Thyroid gland (tissue), 4 donors: ENCODE measurements at places on chromosomes 16 and 17. TPM values are rescaled to one million over a fixed set of nuclear protein-coding genes. Genes with fewer than 3 reads are reported as not detected.

The WDR90 gene
- total RNA-seq: 23.6 TPM

The EVI2A gene
- 16.1 TPM for total RNA-seq

The PLCG2 gene
- 12.1 TPM for total RNA-seq

The ARL6IP1 gene
- total RNA-seq: 185 TPM

- no peak overlapping the region for H3K4me3 ChIP-seq
- peaks cover 8% of the 10 kb centered on the region for H3K36me3 ChIP-seq
- no peak overlapping the region for H3K27ac ChIP-seq
- H3K4me1 ChIP-seq: no peaks in the 10 kb centered on the region
- no peaks in the 10 kb centered on the region for H3K27me3 ChIP-seq
- no peak for DNase-seq
Measured at GRCh38 chr17:8520981-8521380, 85.3 kb downstream of the NDEL1 start.

- H3K4me1 ChIP-seq: peaks cover 18% of the 10 kb centered on the region
- H3K27ac ChIP-seq: peak overlapping the region; percentile 88
- peaks cover 2% of the 10 kb centered on the region for H3K36me3 ChIP-seq
- peak; percentile 90 for DNase-seq
- no peak overlapping the region for H3K4me3 ChIP-seq
- no peaks in the 10 kb centered on the region for H3K27me3 ChIP-seq
Measured at GRCh38 chr16:72894293-72895151, 153.4 kb downstream of the ZFHX3 start.

DNA sequence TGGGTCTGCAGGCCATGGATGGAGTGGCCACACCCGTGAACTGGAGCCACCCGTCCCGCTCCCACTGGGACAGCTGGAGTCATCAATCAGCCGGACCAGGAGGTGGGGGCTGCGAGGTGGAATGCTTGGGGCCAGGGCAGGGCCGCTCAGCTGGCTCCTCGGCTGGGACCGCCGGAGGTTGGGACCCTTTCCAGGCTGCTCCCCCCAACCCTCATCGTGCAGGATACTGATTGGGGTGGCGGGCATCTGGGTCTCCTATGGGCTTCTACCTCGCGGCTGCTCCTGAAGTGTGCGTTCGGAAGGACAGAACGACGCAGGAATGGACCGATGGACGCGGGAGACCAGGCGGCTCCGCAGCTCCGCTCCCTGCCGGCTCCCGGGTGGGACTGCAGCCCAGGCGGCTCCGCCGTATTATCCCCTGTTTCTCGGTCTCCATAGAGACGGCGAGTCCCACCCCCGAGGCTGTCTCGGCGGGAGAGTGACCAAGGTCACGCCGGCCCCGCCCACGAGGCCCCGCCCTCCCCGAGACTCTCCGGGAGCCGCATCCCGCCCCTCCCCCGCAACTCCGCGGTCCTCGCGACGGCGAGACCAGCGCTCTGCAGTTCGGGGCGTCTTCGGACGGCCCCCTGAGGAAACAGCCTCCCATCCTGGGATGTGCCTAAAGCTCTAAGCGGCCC, at the start of gene TPPP3:
Gene TPPP3 (minus strand): TSS at position 388 of the 677 bp plus-strand sequence. CDS start 2,387 bp downstream, outside the sequence.
- no peaks in the 10 kb centered on the region for H3K36me3 ChIP-seq
- no peak within 1 kb of the TSS for H3K27ac ChIP-seq
- peak within 1 kb of the TSS; percentile 20 for H3K4me3 ChIP-seq
- DNase-seq: peak; percentile 72
- no peaks in the 10 kb centered on the region for H3K27me3 ChIP-seq
- H3K4me1 ChIP-seq: peaks cover 23% of the 10 kb centered on the region

DNA sequence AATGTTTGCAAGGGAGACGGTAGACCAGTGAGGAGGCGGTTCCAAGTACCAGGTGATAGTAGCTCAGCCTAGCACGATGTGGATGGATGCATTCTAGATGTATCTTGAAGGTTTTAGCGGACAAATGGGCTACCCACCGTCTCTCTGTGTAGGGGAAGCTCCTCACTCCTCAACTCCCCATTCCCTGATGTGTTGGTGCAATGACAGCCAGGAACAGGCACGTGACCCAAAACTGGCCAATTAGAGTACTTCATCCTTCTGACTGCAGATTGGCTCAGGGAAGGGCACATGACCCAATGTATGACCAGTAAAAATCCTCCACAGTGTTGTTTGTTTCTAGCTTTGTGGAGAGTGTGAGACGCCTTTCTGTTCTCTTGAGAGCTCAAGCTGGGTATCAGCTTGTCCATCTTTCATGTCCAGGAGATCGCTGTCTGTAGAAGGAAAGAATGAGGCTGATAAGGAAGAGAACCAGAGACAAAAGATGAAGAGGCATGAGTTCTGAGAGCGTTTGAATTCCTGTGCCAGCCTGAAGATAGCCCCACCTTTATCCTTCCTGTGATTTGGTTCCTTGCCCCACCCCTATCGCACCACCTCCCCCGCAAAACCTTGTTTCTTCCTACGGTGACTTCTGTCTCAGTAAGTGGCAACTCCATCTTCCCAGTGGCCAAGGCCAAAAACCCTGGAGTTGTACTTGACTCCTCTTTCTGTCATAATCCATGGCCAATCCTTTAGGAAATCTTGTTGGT, 2.3 kb upstream of the BORCS6 start:
- no peaks in the 10 kb centered on the region for H3K36me3 ChIP-seq
- no peak overlapping the region for H3K4me3 ChIP-seq
- H3K27me3 ChIP-seq: no peaks in the 10 kb centered on the region

- H3K4me3 ChIP-seq: no peak overlapping the region
- H3K4me1 ChIP-seq: no peaks in the 10 kb centered on the region
- no peak for DNase-seq
- no peaks in the 10 kb centered on the region for H3K36me3 ChIP-seq
- no peak overlapping the region for H3K27ac ChIP-seq
- no peaks in the 10 kb centered on the region for H3K27me3 ChIP-seq
Measured at GRCh38 chr17:27669850-27670249, 38.9 kb downstream of the LGALS9 start.
